CD8-positive, alpha-beta memory T cell (primary cell): ENCODE measurements at places on chromosomes 2 and 18. TPM values are rescaled to one million over a fixed set of nuclear protein-coding genes. Genes with fewer than 3 reads are reported as not detected.

- no peak for DNase-seq
- no peak overlapping the region for H3K4me3 ChIP-seq
- H3K36me3 ChIP-seq, result no peaks in the 10 kb centered on the region
- H3K27ac ChIP-seq, result no peak overlapping the region
- H3K4me1 ChIP-seq, result no peaks in the 10 kb centered on the region
Observed at GRCh38 chr2:118269408-118270051, 181.3 kb downstream of the INSIG2 start.

- no peak overlapping the region for H3K27ac ChIP-seq
- H3K27me3 ChIP-seq, result no peaks in the 10 kb centered on the region
- H3K4me3 ChIP-seq, result no peak overlapping the region
- peaks cover 17% of the 10 kb centered on the region for H3K36me3 ChIP-seq
Observed at GRCh38 chr2:97801028-97801427, 87.7 kb downstream of the ZAP70 start.

GRCh38 chr2:129906861-129907235 is 72.6 kb upstream of the RAB6C start:
- H3K27ac ChIP-seq, result no peak overlapping the region
- H3K4me1 ChIP-seq, result no peaks in the 10 kb centered on the region
- no peak for DNase-seq
- H3K27me3 ChIP-seq, result no peaks in the 10 kb centered on the region
- H3K4me3 ChIP-seq, result no peak overlapping the region
- no peaks in the 10 kb centered on the region for H3K36me3 ChIP-seq

DNA sequence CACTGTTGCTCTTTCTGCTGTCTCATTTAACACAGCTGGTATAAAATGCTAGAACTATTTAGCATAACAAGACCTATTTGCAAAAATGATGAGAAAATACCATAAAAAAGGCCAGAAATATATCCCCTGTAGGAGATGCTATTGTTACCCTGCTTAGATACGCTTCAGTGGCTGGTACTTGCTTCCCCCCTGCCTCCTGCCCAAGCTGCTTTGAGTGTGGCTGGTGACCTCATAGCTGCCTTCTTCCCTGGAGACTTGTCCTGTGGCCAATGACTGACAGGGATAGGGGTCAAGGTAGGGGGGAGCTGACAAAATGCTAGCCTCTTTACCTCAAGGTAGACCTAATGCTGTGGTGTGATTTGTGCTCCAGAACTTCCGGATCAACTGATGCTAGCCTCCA is 150.2 kb upstream of the ZEB2 start:
- H3K36me3 ChIP-seq, result no peaks in the 10 kb centered on the region
- no peaks in the 10 kb centered on the region for H3K4me1 ChIP-seq
- no peak overlapping the region for H3K4me3 ChIP-seq

GRCh38 chr2:156437931-156438410 is 1.8 kb downstream of the GPD2 start:
- H3K4me3 ChIP-seq, result no peak overlapping the region
- no peaks in the 10 kb centered on the region for H3K36me3 ChIP-seq
- no peak for DNase-seq
- H3K27me3 ChIP-seq, result no peaks in the 10 kb centered on the region
- no peak overlapping the region for H3K27ac ChIP-seq
- peaks cover 21% of the 10 kb centered on the region for H3K4me1 ChIP-seq

DNA sequence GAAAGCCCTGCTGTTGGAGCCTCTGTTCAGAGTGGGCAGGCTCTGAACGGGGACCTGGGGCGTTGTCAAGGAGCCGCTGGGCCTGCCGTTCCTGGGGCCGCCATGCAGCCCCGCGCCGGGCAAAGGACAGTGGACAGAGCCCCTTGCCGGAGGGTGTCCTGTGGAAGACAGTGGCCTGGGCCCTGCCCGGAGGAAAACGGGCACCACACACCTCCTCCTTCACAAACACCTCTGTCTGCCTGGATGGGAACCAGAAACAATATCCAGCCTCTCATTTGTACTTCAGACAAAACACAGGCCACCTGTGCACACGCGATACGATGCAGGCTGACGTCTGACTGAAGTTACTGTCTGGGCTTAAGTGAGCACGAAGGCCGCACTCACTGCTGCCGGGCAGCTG is 233.7 kb downstream of the TWIST2 start:
- no peaks in the 10 kb centered on the region for H3K36me3 ChIP-seq
- H3K27me3 ChIP-seq, result no peaks in the 10 kb centered on the region
- DNase-seq, result no peak
- no peak overlapping the region for H3K4me3 ChIP-seq

- peaks cover 23% of the 10 kb centered on the region for H3K4me1 ChIP-seq
- no peak for DNase-seq
- H3K27ac ChIP-seq, result no peak overlapping the region
- no peaks in the 10 kb centered on the region for H3K36me3 ChIP-seq
- H3K4me3 ChIP-seq, result no peak overlapping the region
Observed at GRCh38 chr2:241854342-241855244, 4.1 kb downstream of the PDCD1 start.

DNA sequence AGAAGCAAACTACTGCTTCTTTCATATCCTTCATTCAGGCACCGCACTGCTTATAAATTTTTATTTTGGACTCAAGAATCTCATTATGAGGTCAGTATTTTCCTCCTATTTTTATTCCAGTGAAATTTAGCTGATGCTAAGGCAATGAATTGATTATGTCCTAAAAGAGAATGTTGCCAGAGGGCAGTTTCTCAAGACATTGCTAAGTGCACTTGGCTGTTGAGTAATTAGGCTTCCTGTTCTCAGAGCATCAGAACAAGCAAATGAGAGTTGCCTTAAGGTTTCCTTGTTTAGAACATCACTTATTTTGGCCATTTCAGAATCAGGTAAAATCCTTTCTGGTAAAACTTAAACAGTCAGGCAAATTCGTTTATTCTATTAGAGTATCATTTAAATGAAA is 548.6 kb upstream of the ZEB2 start:
- no peaks in the 10 kb centered on the region for H3K27me3 ChIP-seq
- H3K4me1 ChIP-seq, result no peaks in the 10 kb centered on the region
- no peak overlapping the region for H3K27ac ChIP-seq

GRCh38 chr2:222860740-222861410 is at the start of gene ACSL3:
Gene ACSL3 (plus strand): TSS chr2:222861036. CDS start chr2:222908773, 47,737 bp downstream.
- DNase-seq, result peak; percentile 89
- H3K27ac ChIP-seq, result peak within 1 kb of the TSS; percentile 78
- no peaks in the 10 kb centered on the region for H3K27me3 ChIP-seq
- H3K36me3 ChIP-seq, result no peaks in the 10 kb centered on the region
- peak within 1 kb of the TSS; percentile 86 for H3K4me3 ChIP-seq

- no peaks in the 10 kb centered on the region for H3K27me3 ChIP-seq
- H3K36me3 ChIP-seq, result no peaks in the 10 kb centered on the region
- DNase-seq, result no peak
- peak overlapping the region; percentile 3 for H3K4me3 ChIP-seq
- H3K27ac ChIP-seq, result no peak overlapping the region
Observed at GRCh38 chr2:181463588-181463987, 6.4 kb downstream of the ITGA4 start.

DNA sequence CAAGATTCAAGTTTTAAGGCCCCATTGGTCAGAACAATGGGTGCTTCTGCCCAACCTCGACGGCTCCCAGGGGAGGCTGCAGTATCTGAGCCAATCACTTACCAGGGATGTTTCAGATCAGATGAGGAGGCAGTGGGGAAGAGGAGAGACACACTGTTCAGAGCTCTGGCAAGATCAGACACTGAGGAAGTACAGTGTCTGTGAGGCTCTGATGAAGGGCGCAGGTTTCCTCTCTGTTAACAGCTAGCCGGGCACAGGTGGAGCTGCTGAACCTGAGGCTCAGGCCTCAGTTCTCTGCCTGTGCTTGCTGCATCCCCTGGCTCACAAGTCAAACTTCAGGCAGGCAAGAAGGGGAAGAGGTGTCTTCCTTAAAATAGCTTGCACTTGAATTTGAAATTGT is 69.7 kb downstream of the TPO start:
- H3K27ac ChIP-seq, result no peak overlapping the region
- no peak for DNase-seq
- H3K4me1 ChIP-seq, result no peaks in the 10 kb centered on the region
- no peaks in the 10 kb centered on the region for H3K27me3 ChIP-seq
- H3K36me3 ChIP-seq, result no peaks in the 10 kb centered on the region

DNA sequence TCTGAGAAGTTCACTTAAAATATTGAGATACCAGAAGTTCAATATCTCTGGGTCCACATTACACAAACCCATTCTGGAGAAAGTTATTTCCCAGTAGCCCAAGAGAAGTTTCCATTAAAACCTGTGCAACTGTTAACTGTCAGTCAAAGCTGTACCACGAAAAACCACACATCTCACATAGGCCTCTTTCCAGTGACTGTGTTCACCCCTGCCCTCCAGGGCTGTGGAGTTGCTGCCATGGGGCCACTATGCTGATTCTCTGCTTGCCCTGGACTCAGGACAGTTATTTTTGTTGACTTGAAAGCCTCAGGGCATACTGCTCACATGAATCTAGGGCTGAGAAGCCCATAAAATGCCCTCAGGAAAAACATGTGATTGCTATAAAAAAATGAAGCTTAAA is 153.8 kb downstream of the PIEZO2 start:
- no peaks in the 10 kb centered on the region for H3K4me1 ChIP-seq
- H3K27ac ChIP-seq, result no peak overlapping the region
- no peaks in the 10 kb centered on the region for H3K36me3 ChIP-seq
- H3K27me3 ChIP-seq, result no peaks in the 10 kb centered on the region

DNA sequence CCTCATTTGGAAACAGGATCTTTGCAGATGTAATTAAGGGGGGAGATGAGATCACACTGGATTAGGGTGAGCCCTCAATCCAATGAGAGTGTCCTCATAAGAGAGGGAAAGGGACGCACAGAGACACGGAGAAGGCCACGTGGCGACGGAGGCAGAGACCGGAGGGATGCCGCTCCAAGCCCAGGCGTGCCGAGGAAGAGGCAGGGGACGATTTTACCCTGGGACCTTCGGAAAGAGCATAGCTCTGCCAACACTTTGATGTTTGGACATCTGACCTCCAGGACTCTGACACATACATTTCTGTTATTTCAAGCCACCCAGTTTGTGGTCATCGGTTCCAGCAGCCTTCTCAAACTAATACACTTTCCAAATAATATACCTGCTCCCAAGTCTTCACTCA is 84.4 kb upstream of the ZCCHC2 start:
- no peaks in the 10 kb centered on the region for H3K27me3 ChIP-seq
- H3K4me1 ChIP-seq, result no peaks in the 10 kb centered on the region
- DNase-seq, result no peak
- H3K4me3 ChIP-seq, result no peak overlapping the region
- no peaks in the 10 kb centered on the region for H3K36me3 ChIP-seq

GRCh38 chr18:10526561-10526949 is 728 bp downstream of the NAPG start:
- no peaks in the 10 kb centered on the region for H3K27me3 ChIP-seq
- H3K4me3 ChIP-seq, result peak overlapping the region; percentile 82

GRCh38 chr2:233011268-233011650 is 1.8 kb downstream of the NGEF start:
- H3K36me3 ChIP-seq, result no peaks in the 10 kb centered on the region
- no peak overlapping the region for H3K27ac ChIP-seq
- H3K27me3 ChIP-seq, result no peaks in the 10 kb centered on the region
- no peak overlapping the region for H3K4me3 ChIP-seq
- DNase-seq, result no peak
- H3K4me1 ChIP-seq, result no peaks in the 10 kb centered on the region

- H3K27me3 ChIP-seq, result no peaks in the 10 kb centered on the region
- no peak overlapping the region for H3K27ac ChIP-seq
- no peaks in the 10 kb centered on the region for H3K4me1 ChIP-seq
- no peak overlapping the region for H3K4me3 ChIP-seq
Observed at GRCh38 chr2:75140288-75140687, 59.0 kb downstream of the TACR1 start.

DNA sequence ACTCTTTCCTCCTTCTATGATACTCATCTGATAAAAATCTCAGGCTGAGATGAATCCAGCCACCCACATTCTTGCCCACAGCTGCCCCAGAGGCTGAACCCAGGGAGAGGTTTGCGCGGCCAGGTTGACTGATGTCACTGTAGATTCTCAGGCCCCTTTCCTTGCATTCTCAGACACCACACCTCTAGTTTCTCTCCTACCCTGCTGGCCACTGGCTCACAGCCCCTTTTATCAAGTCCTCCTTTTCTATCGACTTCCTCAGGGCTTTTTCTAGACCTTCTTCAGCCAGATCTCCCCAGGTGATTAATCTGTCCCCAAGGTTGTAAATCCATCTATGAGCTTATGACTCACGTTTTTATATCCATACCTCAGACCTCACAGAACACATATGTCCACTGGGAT is 99.8 kb downstream of the TACR1 start:
- H3K4me3 ChIP-seq, result no peak overlapping the region
- no peaks in the 10 kb centered on the region for H3K27me3 ChIP-seq
- H3K36me3 ChIP-seq, result no peaks in the 10 kb centered on the region
- DNase-seq, result no peak
- no peaks in the 10 kb centered on the region for H3K4me1 ChIP-seq

DNA sequence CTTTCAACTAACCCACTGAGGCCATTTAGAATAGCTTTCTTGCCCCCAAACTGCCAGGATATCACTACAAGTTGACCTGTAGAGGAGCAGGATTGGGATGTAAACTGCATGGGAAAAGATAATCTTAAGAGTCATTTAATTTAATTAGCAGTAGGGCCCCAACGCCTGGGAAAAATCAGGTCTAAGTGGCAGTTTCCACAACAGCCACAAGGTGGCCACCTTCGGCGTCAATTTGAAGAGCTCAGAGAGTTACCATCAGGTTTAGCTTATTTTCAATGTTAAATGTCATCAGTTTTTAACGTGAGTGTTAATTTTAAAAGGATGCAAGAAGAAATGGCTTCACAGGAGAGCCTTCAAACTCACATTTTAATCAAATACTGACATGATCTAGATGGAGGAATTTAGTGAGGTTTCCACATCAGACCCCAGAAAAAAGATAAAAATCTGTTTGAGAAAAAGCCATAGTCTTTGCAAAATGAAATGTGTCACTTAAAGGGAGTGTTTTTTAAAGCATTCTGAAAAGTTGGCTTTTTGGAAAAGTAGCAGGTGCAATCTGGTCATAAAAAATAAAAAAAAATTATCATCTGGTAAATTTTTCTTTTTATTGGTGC is 77.3 kb upstream of the UPP2 start:
- no peak overlapping the region for H3K27ac ChIP-seq
- no peaks in the 10 kb centered on the region for H3K4me1 ChIP-seq
- DNase-seq, result peak; percentile 16
- H3K27me3 ChIP-seq, result no peaks in the 10 kb centered on the region
- no peaks in the 10 kb centered on the region for H3K36me3 ChIP-seq
- H3K4me3 ChIP-seq, result no peak overlapping the region

DNA sequence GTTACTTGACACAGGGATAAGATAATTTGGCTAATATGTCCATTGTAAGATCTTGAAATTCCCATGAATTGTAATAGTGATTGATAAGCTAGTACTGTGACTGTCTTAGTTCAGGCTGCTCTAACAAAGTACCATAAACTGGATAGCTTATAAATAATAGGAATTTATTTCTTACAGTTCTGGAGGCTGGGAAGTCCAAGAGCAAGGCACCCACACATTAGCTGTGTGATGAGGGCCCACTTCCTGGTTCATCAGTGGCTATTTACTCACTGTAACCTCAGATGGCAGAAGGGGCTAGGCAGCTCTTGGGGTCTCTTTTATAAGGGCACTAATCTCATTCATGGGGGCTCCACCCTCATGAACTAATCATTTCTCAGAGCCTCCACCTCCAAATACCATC is 28.5 kb downstream of the NOSTRIN start:
- no peak for DNase-seq
- no peak overlapping the region for H3K4me3 ChIP-seq
- no peaks in the 10 kb centered on the region for H3K27me3 ChIP-seq
- no peaks in the 10 kb centered on the region for H3K4me1 ChIP-seq

- peak overlapping the region; percentile 58 for H3K27ac ChIP-seq
- H3K27me3 ChIP-seq, result no peaks in the 10 kb centered on the region
Observed at GRCh38 chr2:97718051-97718882, 4.9 kb downstream of the ZAP70 start.

EHD3 gene
- 2.3 TPM for total RNA-seq

PTGR3 gene
- 25.8 TPM for total RNA-seq

UGT1A10 gene
- total RNA-seq, result not detected

DAPL1 gene
- not detected for total RNA-seq

NCKAP5 gene
- not detected for total RNA-seq

RPE gene
- 49.4 TPM for total RNA-seq
